ENCODE measurements at places on chromosomes 16 and 17.
A peak's percentile ranks its signal among the peaks of the same experiment; 100 is the strongest.

DNA sequence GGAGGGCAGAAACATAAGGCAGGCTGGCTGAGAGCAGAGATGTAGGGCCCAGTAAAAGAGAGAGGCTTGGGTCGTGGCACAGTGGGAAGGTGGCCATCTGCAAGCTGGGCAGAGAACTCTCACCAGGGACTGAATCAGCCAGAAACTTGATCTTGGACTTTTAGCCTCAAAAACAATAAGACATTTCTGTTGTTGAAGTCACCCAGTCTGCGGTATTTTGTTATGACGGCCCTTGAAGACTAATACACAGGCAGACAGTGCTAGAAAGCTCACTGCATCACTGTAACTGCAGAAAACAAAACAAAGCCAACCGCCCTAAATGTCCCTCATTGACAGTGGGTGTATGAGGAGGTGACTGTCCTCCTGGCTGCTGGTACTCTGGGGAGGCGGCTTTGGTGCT lies 3.9 kb upstream of the JPH3 start:
- no peak for DNase-seq

DNA sequence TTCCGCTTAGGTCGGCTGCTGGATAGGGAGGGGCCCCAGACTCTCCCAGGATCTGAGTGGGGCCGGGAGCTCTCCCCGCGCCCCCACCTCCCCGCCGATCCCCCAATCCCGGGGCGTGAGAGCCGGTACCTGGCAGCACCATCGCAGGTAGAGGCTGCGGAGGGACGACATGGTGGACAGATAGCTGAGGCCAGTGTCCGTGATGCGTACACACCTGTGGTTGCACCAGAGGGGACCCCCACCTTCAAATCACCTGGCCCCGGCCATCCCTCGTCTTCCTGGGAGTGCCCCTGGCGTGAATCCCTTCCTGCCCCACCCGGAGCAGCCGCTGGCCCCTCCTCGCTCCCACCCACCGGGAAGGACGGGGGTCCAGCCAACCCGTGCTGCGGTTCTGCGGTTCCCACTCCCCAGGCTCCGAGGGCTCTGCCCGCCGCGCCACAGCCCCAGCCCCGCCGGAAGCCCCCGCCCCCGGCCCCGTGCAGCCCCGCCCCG lies 4.7 kb upstream of the WDR24 start:
- no peak for DNase-seq

GRCh38 chr16:50616883-50617645 lies 64.0 kb downstream of the SNX20 start:
- DNase-seq = no peak

GRCh38 chr17:7440834-7441195 lies 1.5 kb downstream of the FGF11 start:
- no peak for DNase-seq

DNA sequence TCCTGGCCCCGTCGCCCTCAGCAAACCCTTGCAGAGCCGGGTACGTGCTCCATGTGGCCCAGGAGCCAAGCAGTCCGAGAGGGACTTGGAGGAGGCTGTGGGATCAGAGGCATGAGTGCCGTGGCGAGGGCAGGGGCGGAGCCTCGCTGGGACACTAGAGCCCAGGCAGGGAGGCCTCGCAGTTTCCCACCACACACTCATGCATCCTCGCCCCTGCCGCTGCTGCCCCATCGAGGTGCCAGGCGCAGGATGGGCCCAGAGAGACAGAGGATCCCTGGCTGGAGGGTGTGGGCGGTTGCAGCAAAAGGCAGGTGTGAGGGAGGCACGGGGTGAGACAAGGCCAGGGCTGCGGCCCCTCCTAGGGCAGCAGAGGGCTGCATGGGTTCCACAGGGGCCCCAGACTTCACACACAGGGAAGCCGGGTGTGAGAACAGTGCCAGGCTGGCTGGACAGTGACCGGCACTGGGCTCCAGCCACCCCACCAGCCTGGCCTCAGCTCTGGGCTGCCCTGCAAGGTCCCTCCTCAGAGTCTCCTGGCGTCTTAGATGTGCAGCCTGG lies 7.7 kb downstream of the BCAR1 start:
- no peak for DNase-seq

GRCh38 chr17:58577696-58578095 lies 63.3 kb upstream of the MTMR4 start:
- DNase-seq = peak; percentile 70

GRCh38 chr17:38874505-38875400 lies 4.9 kb downstream of the LASP1 start:
- DNase-seq = no peak

DNA sequence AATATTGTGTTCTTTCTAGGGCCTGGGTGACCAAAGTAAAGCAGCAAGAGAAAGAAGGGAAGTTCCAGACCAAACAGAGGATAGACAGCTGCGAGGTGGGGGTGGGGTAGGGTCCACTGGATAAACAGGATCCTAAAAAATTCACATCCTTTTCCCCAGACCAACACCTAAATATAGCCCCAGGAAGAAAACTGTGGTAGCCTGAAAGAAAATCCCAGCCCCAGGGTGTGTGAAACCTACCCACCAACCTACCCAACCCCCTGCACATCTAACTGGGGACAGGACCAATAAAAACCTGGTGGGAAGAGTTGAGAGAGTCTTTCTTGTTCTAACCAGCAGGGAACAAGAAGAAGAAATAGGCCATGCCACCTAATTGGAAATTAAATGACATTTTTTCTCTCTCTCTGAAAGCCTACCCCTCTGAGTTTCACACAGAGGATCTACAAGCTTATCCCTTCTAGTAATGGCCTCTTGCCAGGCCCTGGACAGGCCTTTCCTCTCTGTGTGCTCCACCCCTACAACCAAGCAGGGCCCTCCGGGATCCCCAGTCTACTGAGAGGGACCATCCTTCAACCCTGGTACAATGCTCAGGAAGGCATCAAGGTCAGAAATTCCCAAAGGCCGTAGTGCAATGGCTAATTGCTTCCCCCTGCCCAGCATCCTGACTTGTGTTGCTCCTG lies 12.0 kb downstream of the MYO18A start:
- no peak for DNase-seq

DNA sequence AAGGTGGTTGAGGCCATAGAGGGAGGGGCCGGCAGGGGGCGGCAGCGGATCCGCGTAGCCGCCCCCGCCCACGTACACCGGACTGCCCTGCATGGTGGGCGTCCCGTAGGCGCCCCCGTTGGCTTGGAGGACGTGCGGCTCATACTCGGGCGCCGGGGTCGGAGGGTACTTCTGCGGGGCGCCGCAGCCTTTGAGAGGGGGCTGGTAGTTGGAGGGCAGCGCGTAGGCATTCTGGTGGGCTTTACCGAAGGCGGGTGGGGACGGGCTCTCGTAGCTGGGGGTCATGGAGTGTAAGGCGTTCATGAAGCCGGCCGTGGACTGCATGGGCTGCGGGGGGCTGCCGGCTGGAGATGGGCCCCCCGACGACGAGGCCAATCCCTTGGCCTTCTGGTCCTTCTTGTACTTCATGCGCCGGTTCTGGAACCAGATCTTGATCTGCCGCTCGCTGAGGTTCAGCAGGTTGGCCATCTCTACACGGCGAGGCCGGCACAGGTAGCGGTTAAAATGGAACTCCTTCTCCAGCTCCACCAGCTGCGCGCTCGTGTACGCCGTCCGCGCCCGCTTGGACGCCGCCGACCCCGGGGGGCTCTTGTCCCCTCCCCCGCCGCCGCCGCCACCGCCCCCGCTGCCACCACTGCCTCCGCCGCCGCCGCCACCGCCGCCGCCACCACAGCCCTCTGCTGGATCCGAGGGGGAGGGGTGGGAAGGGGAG lies 5.7 kb upstream of the HOXB2 start:
- DNase-seq = no peak

GRCh38 chr16:78659216-78659615 lies 559.8 kb downstream of the WWOX start:
- DNase-seq = no peak

GRCh38 chr16:89779231-89779908 lies 37.1 kb downstream of the FANCA start:
- no peak for DNase-seq

DNA sequence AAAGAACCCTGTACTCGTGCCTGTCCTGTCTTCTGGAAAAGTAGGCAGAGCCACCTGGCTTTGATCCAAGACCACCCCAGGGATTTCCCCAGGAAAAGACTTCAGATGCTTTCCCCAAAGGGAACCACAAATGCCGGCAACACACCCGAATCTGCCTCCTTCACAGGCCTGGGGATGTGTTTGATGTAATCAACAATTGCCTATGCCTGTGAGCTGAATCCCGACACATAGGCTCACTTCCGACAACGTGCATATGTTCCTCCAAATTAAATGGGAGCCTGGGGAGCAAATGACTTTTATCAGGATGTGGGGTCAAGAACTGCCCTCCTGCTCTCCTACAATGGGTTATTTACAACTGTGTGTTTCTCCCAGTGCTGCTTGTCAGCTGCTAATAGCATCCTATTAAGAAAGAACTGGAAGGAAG lies 535.2 kb upstream of the CDH11 start:
- DNase-seq = no peak

GRCh38 chr17:41326173-41327145 lies 10.9 kb upstream of the KRTAP17-1 start:
- no peak for DNase-seq

DNA sequence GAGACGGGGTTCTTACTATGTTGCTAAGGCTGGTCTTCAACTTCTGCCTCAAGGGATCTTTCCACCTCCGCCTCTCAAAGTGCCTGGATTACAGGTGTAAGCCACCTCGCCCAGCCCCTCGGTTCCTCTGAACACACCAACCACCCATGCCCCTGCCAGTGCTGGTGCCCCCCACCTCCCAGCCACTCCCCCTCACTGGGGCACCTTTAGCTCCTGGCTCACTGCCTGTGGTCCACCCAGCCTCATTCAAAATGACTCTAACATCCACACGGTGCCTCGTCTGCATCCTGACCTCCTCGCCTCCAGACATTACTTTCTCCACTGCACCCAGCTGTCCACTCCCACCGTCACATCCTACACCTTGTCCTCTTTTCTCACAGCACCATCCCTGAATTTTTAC lies 55.3 kb downstream of the ARHGAP27 start:
- no peak for DNase-seq

DNA sequence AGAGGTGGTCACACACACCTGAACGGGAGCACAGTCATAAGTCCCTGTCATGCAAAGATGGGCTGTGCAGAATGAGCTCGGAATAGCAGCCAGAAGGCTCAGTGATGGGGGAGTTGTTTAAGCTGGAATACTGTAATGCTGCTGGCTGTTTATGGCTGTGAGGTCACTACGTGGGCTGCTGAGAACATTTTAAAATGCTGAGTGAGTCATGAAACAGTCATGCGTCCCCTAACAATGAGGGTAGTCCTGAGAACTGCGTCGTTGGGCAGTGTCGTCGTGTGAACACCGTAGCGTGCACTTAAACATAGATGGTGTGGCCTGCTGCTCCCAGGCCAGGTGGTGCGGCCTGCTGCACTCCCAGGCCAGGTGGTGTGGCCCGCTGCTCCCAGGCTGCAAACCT lies 39.7 kb downstream of the TBCD start:
- DNase-seq = no peak

GRCh38 chr17:41734139-41734948 lies at the start of gene HAP1:
TSS of gene HAP1 (minus strand) at chr17:41734643. CDS start at chr17:41734634, 9 bp downstream.
- no peak for DNase-seq

DNA sequence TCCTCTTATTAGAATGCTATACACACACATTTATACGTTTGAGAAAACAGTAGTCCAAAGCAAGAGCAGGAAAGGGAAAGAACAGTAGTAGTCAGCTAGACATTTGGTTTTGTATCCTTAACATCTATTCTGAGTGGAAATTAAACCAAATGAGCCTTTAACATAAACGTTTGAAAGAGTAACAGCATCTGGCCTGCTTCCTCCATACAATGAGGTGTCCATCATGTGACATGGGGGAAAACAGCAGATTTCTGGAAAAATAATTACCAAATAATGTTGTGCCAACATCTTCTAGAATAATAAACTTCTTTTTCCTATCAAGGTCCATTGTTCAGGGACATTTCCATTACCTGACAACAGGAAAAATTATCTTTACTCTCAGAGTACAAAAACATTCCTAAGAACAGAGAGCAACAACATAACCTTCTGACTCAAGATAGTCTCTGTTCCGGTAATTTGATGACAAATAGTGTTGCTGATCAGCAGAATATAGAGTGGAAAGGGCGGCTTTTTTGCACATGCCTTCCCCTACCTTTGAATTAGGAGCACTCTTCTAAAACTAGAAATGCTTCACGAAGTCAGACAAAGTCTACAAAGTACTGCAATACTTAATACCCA lies 20.2 kb downstream of the CYTH1 start:
- no peak for DNase-seq

- no peak for DNase-seq
Measured at GRCh38 chr17:78892520-78892919, 10.5 kb downstream of the CEP295NL start.

DNA sequence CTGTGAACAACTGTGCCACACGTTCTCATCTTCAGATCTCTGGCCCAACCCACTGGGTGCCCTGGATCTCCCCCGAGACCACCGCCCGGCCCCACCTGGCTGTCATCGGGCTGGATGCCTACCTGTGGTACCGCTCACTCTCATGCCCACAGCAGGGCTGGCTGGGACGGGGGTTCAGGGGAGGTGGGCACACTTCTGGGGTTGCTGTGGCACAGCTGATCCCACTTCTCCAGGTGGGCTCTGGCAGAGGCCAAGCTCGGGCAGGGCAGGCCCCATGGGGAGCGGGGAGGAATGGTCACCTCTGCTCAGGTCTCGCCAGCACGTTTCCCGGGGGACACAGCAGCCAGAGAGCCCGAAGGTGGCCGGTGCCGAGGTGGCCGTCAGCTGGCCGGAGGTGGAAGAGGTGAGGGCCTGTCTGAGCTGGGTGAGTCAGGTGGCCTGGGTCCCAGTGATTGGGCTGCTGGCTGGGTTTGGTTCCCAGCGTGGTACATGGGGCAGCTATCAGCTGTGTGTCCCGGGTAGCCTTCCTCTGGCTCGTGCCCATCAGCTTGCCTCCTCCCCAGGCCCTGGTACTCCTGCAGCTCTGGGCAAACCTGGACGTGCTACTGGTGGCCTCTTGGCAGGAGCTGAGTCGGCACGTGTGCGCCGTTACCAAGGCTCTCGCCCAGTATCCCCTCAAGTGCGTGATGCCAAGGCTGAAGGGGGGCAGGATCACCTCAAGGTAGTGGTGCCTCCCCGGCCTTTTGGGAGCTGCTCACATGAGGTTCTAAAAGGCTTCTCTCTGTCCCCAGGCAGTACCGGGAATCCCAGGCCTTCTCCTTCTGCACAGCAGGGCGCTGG lies 2.3 kb upstream of the MRPS34 start:
- no peak for DNase-seq

- no peak for DNase-seq
Measured at GRCh38 chr16:81220349-81220748, 18.1 kb upstream of the BCO1 start.

DNA sequence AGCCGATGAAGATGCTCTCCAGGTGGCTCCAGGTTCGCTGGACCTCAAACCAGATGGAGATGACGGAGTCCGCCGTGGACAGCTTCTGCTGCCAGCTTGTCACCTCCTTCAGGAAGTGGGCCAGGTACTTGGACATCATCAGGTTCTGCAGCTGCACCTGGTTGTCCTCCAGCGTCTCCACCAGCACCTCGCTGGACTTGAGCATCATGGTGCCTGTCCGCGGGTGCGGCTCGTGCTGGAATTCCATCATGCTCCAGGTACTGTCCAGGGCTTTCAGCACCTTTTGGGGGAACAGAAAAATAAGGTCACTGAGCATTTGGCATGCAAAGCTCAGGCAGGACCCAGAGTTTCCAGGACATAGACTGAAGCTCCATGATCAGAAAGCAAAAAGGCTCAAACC lies 69.7 kb downstream of the DNAH17 start:
- DNase-seq = no peak
